ENCODE measurements at places on chromosomes 2 and 18.

- DNase-seq = no peak
Observed at GRCh38 chr2:128380961-128381938, 62.6 kb upstream of the HS6ST1 start.

DNA sequence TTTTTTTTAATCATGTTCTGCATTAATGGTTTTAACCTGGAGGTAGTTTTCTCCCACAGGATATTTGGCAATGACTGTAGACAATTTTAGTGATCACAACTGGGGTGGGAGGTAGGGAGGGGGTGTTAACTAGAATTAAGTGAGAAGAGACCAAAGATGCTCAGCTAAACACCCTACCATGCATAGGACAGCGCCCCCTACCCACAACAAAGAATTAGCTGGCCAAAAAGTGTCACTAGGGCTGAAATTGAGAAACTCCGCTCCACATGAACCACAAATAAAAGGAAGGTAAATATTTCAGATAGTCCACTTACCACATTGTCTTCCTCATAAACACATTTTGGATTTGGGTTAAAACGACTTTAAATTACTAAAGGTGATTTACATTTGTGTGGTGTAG, 942.6 kb downstream of the SUCLG1 start:
- DNase-seq = no peak

GRCh38 chr18:29153091-29153490, 976.2 kb upstream of the CDH2 start:
- no peak for DNase-seq

- DNase-seq = no peak
Observed at GRCh38 chr2:234823877-234824376, 127.9 kb upstream of the SH3BP4 start.

DNA sequence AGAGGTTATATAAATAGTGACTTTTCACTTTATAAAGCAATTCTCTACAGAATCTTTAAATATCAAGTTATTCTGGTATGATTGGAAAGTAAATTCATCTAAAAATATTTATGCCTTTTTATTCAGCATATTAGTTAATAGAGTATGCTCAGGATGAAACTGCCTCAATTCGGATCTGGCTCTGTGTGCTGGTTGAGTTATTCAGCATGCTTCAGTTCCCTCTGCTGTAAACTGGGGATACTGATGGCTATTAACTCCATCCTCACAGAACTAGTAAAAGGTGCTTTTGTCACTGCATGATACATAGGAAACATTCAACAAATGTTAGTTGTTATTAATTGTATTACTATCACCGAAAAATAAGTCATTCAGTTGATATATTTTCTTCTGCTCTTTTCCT, 250.3 kb downstream of the NRXN1 start:
- DNase-seq = no peak

DNA sequence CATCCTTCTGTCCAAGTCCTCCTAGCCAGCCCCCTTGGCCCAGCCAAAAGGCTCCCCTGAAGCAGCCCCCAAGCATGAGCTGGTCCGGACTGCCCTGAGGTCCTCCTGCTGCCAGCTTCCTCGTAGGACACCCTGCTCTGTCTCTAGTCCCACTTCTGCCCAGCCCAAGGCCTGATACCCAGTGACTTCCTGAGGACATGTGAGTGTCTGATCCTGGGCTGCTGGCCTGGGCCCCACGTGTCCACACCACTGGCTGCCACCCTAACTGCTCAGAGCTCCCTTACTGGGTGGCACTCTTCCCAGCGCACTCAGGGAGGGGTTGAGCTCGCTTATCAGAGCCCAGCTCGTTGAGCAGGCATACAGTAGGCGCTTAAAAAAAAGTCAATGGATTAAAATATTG, 34.4 kb upstream of the PDIA6 start:
- no peak for DNase-seq

DNA sequence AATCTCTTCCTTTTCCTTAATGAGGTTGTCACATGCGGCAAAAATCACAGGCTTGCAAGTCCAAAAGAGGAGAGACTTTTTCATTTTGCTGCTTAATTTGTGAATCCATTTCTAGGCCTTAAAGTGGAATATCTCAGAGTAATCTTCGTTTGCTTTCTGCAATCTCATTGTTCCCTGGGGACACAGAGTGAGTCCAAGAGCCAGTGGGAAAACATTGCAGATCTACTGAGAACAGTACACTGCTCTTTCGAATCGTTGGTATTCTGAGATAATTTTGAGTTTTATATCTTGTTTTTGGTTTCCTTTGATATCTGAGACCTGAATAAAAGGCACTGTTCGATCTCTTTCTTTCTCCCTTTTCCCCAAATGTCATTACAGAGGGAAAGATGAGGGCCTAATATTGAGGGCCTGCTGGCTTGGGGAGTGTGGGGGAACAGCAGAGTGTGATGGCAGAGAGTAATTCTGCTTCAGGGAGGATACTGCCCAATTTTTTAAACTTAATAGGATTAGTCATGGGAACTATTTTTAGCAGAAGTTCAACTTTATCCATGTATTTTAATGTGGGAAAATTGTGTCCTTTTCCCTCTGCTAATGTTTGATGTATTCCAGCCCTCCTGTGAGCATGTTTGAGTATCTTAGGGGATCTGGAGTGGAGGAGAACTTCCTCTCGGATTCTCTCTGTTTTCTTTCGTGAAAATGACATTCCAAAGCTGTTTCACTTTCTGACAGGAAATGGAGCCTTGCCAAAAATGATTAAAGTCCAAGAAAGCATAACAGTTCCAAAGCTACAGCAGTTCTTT, 418.2 kb upstream of the ZEB2 start:
- DNase-seq = no peak

- DNase-seq = no peak
Observed at GRCh38 chr2:1641523-1641922, 102.8 kb downstream of the PXDN start.

DNA sequence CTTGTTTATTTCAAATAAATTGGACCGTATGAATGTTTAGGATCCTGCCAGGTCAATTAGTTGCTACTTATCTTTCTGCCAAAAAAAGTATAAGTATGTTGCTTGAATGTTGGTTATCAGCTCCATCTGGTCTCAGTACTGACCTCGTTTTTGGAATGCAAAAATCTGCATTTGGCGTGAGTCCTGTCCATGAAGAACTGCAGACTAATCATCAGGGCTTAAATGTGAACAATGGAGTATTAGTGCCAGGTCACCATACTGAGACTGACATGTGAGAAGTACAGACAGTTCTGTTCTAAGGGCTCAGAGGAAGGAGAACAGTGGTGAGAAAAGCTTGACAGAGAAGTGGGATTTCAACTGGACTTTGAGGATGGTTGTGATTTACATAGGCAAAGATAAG, 393.1 kb upstream of the SLC14A2 start:
- no peak for DNase-seq

DNA sequence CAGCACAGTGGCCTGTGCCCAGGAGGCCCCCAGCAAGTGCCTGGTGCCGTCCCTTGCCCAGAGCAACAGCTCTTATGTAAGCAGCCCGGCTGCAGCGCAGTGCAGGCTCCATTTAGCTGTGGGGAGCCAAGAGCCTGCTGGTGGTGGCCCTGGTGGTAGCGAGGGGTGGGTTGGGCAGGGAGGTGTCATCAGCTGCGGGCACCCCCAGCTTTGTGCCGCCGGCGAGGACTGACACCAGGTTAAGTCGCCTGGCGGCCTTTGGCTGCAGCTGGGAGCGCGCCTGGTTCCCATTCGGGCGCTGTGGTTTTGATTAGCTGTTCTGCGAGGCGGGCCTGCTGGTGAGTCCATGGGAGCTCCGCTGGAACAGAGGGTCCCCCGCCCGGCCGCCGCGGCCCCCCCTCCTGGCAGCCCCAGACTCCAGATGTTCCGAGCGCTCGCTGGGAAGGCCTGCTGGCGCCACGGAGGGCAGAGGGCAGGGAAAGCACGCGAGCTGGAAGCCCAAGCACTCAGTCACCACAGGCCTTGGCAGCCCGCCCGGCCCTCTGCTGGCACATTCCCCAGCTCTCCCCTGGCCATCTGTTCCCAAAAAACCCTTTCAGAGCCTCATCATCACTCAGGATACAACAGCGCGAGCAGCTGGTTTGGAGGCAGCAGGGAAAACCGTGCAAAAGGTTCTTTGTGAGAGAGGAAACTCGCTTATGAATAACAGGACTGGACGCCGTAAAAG, 18.4 kb downstream of the ATOH8 start:
- DNase-seq = no peak

GRCh38 chr2:187319441-187320108, 128.5 kb downstream of the CALCRL start:
- DNase-seq = no peak

DNA sequence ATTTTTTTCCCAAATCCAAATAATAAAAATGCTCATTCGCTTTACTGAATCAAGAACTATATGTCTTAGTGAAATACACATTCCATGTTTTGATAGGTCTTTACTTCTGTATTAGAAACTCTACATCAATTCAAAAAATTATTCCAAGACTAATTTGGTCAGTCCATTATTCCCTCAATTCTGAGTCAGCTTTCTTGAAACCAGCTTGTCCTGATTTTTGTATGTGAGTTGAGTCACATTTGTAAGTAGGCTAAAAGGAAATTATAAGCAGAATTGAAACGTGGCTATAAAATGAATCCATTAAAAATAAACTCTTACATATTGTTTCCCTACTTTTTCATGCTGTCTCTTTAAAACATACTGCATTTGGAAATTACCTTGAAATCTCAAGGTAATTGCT, 113.0 kb downstream of the DNER start:
- no peak for DNase-seq

GRCh38 chr2:237194081-237194480, 108.4 kb downstream of the COPS8 start:
- no peak for DNase-seq

GRCh38 chr18:23682472-23682871, 6.8 kb upstream of the LAMA3 start:
- DNase-seq = no peak

DNA sequence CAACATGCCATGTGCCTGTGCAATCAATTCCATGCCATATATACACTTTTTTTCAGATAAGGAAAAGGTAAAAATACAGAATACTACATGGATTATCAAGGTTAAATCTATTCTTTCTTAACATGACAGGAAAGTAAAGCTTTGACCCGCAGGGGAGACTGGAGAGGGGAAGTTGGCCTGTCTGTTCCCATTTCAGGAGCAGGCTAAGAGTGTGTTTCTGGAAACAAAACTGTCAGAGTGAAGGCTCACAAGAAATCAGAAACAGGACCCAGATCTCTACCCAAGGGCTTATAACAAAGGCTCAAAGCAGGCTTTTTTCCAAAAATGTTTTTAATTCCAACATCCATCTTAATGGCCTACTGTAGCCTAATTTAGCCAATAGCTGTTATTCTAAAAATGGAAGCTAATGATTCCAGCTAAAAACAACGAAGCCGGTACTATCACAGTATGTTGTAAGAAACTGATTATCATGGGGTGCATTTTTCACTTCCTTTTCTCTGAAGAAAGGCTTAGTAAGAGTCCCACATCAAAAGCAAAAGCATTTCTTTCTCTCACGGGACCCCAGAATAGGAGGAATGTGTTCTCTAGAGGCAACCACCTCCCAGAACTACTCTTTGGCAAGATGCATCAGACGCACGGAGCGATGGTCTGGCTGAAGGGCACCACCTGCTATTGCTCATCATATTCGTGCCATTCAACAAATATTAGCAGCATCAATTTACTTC, 41.4 kb downstream of the FECH start:
- DNase-seq = no peak

DNA sequence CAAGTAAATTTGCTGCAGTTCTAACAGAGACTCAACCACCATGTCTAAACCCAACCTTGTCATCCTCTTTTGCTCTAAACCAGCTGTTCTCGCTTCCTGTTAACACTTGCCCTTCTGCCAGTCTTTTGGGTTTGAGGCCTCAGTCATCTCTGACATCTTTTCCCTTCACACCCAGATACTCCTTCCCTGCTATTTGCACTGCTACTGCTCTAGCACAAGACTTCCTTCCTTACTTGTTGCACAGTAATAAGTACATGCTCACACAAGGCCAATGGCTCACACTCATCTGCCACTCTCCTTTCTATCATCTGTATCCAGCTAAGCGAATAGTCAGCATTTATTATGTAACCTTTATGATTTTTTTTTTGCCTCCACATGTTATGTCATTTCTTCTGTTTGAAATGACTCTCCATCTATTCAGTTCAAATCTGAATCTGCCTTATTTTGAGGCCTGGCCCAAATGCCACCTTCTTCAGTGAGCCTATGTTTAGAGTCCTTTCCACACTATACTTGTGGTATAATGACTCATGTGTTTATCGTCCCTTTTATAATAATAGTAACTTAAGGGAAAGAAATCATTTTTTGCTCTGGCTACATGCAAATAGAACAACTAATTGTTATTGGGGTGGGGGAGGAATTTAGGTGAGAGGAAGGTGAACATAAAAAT, 22.5 kb upstream of the CDKL4 start:
- no peak for DNase-seq

DNA sequence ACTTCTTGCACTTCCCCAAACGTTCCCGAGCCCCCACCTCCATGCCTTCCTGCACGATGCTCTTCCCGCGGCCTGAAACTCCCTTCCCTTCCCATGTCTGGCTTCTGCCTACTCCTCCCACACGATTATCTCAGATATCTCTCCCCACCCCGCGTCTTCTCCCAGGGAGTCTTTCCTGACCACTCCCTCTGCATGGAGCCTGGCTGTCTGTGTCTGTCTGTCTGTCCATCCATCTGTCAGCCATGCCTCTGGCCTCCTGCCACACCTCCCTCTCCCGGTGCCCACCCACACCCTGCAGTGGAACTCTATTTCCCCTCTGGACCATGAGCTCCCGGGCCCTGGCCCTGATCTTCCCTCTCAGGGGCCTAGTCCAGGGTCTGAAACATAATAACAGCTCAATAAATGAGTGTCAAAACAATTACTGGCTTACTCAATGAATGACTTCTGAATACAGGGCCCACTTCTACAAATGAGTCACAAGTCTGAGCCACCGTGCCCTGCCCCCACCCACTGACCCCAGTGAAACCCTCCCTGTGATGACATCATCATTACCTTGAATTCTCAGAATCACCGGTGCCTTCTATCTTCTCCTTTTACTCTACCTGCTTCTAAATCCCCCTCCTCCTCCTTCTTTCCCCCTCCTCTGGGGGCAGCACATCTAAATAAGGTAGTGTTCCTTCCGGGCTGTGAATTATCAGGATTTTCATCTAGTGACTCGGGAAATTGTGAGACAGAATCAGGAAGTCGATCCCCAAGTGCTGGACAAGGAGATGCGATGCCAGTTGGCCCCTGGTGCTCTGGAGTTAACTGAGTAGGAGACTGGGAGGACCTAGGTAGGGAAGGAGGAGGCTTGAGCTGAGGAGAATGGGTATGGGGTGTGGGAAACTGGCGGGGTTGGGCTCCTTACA, 46.1 kb upstream of the PLB1 start:
- DNase-seq = no peak

GRCh38 chr2:195861821-195862220, 204.8 kb downstream of the SLC39A10 start:
- no peak for DNase-seq

DNA sequence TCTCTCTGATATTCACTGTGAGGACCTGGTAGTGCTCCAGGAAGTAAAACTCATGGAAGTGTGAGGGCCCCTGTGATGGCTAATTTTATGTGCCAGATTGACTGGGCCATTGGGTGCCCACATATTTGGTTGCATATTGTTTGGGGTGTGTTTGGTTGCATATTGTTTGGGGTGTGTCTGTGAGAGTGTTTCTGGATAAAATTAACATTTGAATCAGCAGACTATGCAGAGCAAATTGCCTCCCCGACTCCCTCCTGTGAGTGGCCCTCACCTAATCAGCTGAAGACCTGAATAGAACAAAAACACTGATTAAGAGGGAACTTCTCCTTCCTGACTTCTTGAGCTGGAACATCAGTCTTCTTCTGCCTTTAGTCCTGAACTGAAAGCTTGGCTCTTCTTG, 173.3 kb upstream of the LINC00305 start:
- DNase-seq = no peak

Measured in iPS DF 19.7 (cell line).